NCI-H1417 treated with DMSO at 0.1 percent for 48 hours (cell line): ENCODE measurements at places on chromosomes 1 and 21.

GRCh38 chr1:217322834-217323233, 308.1 kb downstream of the GPATCH2 start:
- no peak for DNase-seq

DNA sequence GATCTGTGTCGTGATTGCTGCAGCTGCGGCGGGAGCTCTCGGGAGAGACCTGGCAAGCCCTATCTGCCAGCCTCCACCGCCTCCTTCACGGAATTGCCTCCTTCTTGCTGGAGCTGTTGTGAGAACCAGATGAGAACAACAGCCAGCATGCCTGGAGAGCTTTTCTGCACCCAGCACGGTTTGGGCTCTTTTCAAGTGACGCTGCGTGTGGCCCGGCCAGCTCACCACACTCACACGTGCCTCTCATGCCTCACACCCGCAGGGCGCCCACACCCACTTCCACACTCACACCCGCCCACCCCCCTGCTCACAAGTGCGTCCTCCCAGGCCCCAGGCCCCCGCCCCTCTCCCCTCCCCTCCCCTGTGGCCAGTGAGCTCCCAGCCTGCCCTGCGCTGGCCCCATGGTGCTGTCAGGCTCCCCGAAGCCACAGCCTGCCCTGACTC, 135.7 kb upstream of the RUNX3 start:
- DNase-seq = no peak

GRCh38 chr1:40270152-40270834, 12.3 kb downstream of the ZMPSTE24 start:
- no peak for DNase-seq

DNA sequence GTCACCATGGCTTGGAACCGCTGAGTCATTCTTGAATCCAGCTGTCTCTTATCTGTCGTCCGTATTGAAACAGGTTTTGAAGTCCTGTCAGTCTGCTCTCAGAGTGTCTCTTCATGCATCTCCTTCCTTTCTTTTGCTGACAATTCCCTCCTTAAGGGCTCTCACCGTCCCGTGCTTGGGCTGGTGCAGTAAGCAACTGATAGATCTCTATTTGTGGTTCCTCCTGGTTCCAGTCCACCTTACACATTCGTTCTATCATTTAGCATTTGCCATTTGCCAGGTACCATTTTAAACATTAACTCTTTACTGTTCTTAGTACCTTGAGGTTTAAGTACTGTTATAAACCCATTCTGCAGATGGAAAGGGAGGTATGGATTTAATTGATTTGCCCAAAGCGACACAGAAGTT, 88.9 kb downstream of the DYRK1A start:
- no peak for DNase-seq

DNA sequence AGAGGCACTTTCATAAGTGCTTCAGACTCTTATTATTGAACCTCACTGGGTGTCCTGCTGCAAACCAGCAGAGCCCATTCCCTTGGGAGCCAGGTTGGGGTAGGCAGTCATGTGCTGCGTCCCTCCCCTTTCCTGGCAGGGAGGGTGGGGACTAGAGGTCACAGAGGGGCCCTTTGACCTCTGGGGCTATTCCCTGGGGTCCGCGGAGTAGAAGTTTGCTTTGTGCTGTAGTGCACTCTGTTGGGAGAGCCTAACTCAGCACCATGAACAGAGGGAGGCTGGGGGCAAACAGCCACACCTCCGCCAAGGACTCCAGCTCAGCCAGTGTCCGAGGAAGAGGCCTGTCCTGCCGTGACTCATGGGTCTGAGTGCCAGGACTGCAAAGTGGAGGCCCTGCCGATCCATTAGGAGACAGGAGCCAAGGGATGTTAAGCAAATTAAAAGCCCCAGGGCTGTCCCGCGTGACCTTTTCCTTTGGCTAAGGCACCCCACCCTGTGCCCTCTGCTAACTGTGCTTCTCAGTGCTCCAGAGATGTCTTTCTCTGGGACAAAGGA, 3.0 kb upstream of the IGSF21 start:
- no peak for DNase-seq

DNA sequence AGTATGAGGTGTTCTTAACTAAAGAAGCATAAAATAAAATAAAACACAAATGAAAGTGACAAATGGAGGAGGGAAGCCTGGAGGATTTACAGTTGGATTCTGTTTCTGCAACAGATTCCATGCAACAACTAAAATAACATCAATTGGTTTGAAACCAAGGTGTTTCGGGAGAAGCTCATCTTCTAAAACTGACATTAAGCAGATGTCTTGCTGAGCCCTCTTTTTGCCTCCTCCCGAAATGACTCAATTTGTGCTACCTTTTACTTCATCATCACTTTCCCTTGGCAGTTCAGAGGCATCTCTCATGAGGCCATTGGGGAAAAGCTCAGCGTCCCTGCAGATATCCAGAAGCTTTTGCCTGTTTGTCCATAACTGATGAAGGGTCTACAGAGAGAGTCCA, 121.6 kb upstream of the ADAR start:
- no peak for DNase-seq

GRCh38 chr1:2949966-2950925, 71.0 kb upstream of the ACTRT2 start:
- no peak for DNase-seq

GRCh38 chr1:62395291-62395690, 41.6 kb upstream of the USP1 start:
- DNase-seq = no peak

GRCh38 chr1:244557565-244557964, 95.4 kb upstream of the DESI2 start:
- DNase-seq = no peak

DNA sequence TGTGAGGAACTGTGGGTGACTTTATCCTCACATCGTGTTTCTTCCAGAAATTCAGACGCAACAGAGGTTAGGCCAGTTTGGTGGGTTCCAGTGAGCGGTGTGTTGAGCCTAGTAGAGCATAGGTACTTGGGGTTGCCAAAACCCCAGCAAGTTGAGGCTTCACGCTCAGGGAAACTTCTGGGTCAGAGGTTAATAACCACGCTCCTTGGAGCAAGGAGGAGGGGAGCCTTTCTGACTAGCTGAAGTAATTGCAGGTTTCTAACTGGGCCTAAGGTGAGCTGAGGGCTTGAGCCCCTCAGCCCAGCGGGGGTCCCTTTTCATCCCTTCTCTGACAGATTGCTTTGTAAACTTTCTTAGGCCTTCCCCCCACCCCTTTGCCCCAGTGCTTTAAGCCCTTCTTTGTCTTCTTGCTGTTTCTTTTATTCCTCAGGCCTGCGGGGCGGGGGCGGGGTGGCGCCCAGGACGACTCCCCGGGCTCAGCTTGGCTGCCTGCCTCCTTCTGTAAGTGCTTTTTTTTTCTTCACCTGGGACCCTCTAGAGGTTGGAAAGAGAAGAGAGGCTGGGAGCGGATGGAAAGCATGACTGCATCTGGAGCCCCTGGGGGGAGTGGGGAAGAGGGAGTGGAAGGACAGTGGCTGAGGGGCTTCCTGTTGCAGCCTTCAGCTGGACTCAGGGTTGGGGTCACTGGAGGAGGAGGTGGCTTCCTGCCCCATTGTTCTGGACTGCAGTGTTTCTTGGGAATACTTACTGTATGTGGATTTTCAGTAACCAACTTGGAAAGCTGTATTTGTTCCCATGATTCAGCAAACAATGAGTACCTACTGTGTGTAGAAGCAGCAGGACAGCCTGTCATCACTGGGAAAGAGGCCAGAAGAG, 1.3 kb upstream of the ZNF436 start:
- DNase-seq = no peak
